ENCODE measurements at places on chromosomes 13 and 19.
A peak's percentile ranks its signal among the peaks of the same experiment; 100 is the strongest.

DNA sequence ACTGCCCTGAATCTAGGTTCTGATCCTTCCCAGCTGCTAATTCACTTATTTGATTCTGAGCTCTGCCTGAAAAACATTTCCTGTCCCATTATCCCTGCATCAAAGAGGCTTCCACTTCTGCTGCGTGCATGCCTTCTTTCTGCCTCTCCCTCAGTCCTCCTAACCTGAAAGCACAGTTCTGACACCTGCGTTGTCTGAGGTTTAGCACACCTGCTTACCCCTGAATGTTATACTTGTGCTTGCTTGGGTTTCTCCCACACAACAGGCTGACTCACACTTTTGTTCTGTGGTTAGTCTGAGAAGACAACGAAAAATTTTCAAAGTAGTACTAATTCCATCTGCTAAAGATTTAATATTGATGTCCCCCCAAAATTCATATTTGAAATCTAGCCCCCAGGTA, 3.1 kb upstream of the SOHLH2 start:
- no peak for DNase-seq

GRCh38 chr19:14381689-14382474, 638 bp downstream of the ADGRE5 start:
- no peak for DNase-seq

DNA sequence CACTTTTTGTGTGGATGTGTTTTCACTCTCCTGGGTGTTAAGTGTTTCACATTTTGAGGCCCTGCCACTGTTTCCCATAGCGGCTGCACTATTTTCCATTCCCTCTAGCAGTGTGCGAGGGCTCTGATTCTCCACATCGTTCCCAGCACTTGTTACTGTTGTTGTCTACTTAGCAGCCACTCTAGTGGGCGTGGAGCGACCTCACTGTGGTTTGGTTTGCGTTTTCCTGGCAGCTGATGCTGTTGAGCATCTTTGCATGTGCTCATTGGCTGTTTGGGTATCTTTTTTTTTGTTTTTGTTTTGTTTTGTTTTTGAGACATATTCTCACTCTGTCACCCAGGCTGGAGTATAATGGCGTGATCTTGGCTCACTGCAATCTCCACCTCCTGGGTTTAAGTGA, 14.4 kb downstream of the NAXD start:
- no peak for DNase-seq

- DNase-seq: no peak
Observed at GRCh38 chr19:12448808-12449207, 8.0 kb upstream of the ZNF443 start.

- DNase-seq: no peak
Observed at GRCh38 chr19:23509686-23510450, 114.6 kb upstream of the ZNF91 start.

- no peak for DNase-seq
Observed at GRCh38 chr13:40432018-40432978, 234.1 kb downstream of the FOXO1 start.

- no peak for DNase-seq
Observed at GRCh38 chr13:53885997-53886396, 857.4 kb downstream of the OLFM4 start.

GRCh38 chr19:35569281-35569781, 5.9 kb upstream of the ATP4A start:
- DNase-seq: no peak

GRCh38 chr13:75740031-75740430, 103.9 kb downstream of the LMO7 start:
- no peak for DNase-seq

DNA sequence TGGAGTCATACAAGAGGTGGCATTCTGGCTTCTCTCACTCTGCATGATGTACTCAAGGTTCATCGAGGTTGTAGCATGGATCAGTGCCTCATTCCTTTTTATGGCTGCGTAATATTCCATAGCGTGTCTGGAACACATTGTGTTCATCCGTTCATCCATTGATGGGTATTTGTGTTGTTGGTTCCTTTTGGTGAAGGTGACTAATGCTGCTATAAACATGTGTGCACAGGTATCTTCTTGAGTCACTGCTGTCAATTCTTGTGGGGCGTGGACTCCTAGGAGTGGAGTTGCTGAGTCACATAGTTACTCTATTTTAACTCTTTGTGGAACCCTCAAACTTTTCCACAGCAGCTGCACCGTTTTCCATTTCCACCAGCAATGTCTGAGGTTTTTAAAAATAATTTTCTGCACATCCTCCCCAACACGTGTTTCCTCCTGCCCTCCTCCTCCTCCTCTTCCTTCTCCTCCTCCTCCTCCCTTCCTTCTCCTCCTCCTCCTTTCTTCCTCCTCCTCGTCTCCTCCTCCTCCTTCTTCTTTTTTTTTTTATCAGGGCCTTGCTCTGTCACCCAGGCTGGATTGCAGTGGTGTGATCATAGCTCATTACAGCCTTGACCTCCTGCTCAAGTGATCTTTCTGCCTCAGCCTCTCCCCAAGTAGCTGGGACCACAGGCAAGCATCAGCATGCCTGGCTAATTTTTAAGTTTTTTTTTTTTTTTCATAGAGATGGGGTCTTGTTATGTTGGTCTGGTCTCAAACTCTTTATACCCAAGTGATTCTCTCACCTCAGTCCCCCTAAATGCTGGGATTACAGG, 2.0 kb upstream of the TMEM221 start:
- DNase-seq: no peak

- DNase-seq: no peak
Observed at GRCh38 chr13:45932676-45933075, 81.1 kb upstream of the SIAH3 start.

GRCh38 chr13:48783181-48783630, 129.5 kb downstream of the CYSLTR2 start:
- DNase-seq: no peak

DNA sequence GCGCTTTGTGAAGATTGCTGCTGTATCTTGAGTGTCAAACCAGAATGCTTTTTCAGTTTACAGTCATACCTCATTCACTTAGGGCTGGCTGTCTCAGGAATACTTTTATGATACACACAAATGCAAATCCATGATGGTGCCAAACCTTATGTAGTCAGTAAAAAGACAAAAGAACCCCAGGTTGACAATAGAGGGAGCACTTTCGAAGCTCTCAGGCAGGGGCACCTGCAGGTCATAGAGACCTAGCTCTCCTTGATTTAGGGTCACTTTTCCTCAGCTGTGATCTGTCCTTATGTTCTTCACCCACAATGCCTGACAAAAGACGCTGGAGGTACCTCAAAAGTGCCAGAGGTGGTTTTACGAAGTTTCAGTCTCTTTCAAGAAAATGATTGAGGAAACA, 172.2 kb downstream of the DNAJC15 start:
- no peak for DNase-seq

DNA sequence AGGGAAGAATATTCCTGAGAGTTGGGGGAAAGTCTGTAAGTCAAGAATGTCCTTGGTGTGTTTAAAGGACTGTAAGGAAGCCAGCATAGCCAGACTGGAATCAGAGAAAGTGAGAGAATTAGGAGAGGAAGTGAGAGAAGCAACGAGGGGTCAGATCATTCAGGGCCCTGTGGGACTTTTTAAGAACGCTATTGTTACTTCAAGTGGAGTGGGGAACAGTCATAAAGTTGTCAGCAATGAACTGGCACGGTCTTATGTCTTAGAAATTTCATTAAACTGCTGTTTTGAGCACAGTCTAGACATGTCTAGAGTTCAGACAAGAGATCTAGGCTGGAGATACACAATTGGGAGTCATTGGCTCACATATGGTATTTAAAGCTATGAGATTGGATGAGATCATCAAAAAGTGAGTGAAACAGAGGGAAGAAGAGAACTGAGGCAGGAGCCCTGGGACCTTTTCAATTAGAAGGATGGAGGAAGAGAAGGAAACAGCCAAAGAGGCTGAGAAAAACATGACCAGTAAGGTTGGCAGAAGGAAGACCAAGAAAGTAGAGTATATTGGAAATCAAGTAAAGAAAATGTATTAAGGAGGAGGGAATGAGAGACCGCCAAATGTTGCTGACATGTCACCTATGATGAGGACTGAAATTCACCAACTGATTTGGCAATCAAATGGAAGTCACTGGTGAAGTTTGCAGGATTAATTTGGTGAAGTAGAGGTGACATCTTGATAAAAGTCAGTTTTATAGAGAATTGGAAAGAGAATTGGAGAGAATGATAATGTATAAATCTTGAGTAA, 263.5 kb downstream of the GPC5 start:
- DNase-seq: no peak

GRCh38 chr19:31099515-31100205, 249.6 kb downstream of the TSHZ3 start:
- no peak for DNase-seq

DNA sequence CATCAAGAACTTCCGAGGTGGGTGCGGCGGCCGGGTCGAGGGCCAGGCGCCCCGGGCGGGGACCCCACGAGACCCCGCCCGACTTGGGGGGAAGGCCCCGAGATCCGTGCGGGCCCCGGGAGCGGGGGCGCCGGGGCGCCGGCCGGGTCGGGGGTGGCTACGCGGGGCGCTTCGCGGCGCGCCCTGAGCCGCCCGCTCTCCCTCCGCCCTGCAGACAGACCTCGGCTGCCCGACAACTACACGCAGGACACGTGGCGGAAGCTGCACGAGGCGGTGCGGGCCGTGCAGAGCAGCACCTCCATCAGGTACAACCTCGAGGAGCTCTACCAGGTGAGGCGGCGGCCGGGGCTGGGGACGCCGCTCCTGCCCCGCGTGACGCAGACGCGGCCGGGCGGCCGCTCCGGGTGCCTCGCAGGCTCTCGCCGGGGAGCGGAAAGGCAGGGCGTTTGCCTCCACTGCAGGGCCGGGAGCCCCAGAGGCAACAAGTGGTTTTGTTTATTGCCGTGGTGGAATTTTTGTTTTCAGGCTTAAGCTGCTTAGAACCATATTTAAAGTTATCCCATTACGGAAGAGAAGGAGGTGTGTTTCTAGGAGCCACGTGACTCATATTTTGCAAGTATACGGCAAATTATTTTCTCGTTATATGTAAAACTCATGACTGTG, 477 bp downstream of the CUL4A start:
- DNase-seq: peak; percentile 2

DNA sequence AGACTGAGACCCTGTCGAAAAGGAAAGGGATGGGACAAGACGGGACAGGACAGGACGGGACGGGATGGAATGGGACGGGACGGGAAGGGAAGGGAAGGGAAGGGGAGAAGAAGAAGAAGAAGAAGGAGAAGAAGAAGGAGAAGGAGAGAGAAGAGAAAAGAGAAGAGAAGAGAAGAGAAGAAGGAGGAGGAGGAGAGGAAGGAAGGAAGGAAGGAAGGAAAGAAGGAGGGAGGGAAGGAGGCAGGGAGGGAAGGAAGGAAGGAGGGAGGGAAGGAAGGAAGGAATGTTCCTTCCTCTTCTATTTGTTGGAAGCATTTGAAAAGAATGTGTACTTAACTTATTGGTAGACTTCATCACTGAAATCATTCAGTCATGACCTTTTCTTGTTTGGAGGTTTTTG, 9.6 kb upstream of the SHFL start:
- no peak for DNase-seq

DNA sequence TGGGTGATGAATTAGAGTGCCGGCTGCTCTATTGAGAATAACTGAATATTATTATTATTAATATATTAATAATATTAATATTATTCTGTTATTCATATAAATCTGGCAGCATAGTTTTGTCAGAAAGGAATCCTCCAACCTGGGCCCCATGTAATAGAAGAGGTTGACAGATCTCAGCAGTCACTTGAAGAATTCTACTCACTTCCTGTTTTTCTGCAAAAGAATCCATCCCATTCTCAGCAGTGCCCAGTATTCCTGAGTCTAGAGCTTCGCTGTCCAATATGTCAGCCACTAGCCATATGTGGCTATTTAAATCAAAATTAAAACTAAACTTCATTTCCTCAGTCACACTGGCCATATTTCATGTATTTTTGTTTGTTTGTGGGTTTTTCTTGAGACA, 72.4 kb upstream of the USPL1 start:
- DNase-seq: no peak

- DNase-seq: no peak
Observed at GRCh38 chr13:79457390-79457789, 23.6 kb upstream of the NDFIP2 start.

- no peak for DNase-seq
Observed at GRCh38 chr19:56253737-56254136, 18.8 kb upstream of the EDDM13 start.

- DNase-seq: no peak
Observed at GRCh38 chr19:18878858-18879578, 16.9 kb downstream of the CERS1 start.

- no peak for DNase-seq
Observed at GRCh38 chr13:109919715-109920375, 133.5 kb upstream of the IRS2 start.

DNA sequence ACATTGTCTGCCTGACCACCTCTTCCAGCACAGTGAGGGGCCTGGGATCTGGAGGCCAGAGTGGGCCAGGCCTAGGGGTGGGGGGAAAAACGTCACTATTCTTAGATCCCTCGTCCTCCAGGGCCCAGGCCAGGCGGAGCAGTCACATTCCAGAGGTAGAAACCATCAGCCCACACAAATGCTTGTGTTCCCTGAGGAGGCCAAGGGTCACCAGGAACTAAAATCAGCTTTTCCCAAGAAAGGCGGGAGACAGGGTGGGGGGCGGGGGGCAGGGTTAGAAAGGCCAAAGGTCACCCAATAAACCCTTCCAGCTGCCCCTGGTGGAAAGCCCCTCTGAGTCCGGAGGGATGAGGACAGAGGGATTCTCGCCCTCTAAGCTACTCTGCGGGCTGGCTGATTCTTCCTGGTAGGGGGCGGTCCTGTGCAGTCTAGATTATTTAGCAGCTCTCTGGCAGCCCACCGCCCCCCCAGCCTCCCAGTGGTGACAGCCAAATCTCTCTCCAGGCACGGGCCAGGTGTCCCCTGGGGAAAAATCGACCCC, 23.5 kb upstream of the CCL25 start:
- DNase-seq: no peak

DNA sequence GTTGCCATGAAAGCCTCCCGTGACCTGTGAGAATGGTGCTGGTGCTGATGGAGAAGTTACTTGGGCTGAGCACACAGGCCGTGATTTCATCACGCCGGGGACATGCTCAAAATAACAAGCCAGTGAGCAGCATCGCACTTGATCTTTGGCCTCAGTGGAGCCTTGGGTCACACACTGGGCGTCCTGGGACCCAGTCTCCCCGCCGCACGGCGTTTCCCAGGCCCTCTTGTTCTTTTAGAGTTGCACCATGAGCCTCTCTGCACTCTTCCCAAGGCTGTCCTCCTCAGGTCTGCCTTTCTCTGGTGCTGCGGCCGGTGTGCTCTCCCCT, 9.5 kb upstream of the NDUFS7 start:
- no peak for DNase-seq

DNA sequence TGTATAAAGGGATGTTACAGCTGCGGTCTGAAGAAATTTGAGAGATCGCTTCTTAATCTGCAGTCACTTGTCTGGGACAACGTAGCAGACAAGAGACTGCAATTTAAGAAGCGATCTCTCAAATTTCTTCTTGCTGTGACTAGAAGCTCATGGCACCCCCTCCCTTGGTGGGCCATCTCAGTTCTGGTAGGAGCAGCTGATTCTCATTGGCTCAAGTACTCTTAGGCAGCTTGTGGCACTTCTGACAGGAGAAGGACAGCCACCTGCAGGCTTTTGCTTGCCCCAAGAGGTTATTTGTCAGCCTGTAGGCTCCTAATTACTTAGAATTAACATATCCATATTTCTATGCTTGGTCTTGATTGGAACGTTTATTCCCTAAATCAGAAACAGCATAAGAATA, 503.0 kb downstream of the DCT start:
- DNase-seq: no peak

GRCh38 chr13:114115796-114116195, 16.6 kb downstream of the RASA3 start:
- no peak for DNase-seq

Measured in NCI-H1417 treated with DMSO at 0.1 percent for 48 hours (cell line).